ENCODE measurements at places on chromosomes 1 and 21. TPM values are rescaled to one million over a fixed set of nuclear protein-coding genes. Genes with fewer than 3 reads are reported as not detected.
A peak's percentile ranks its signal among the peaks of the same experiment; 100 is the strongest.

The SH2D1B gene
- total RNA-seq, result not detected

The C8A gene
- not detected for total RNA-seq

The RAP1GAP gene
- 23.7 TPM for total RNA-seq

The CATSPERE gene
- not detected for total RNA-seq

The CA6 gene
- not detected for total RNA-seq

The APCS gene
- total RNA-seq, result not detected

The AVPR1B gene
- not detected for total RNA-seq

The PCP4L1 gene
- total RNA-seq, result not detected

DNA sequence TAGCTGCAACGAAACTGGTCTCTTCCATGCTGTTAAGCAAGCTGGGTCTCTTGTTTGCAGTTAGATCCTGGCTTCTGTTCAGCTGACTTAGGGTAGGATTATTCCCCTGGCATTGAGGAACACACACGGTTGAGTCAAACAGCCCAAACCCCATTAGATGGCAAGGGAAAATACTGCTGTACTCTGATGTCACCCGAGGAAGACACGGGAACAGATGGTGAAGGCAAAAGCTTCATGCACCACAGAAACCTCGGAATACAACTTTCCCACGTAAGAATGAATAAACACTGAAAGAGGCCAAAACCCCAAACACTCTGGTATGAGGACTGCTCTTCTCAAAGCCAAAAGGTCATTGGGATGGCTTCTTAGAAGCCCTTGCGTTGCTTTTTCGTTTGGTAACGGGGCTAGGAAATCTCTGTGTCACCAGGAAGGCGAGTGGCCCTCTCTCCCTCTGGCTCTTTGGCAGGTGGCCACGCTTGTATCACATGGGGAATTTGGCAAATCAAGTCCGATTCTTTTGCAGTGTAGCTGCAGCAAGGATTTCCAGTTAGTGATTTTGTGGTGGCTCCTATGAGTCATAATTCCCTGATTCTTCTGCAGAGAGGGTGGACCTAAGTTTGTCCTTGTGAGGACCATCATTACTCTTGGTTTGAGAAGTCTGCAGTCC, 16.7 kb upstream of the LYST start:
- DNase-seq, result peak; percentile 90

GRCh38 chr1:171948511-171948910, 107.2 kb downstream of the DNM3 start:
- peak; percentile 10 for DNase-seq

- DNase-seq, result no peak
Measured at GRCh38 chr1:147502760-147503159, 38.5 kb upstream of the BCL9 start.

DNA sequence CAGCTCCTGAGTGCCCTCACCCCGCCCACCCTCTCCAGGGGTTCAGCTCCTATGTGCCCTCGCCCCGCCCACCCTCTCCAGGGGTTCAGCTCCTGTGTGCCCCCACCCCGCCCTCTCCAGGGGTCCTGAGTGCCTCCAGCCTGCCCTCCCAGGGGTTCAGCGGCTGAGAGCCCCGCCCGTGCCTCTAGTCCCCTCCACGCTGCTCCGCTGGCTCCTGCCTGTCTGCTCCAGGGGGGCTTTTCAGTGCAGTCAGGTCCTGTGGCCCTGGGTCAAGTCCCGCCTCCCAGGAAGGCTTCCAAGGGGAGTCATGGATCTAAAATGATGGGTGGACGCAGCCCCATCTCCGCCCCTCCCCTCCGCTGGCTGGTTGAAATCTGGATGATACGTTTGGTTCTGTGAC, 33.8 kb downstream of the SLX9 start:
- no peak for DNase-seq

DNA sequence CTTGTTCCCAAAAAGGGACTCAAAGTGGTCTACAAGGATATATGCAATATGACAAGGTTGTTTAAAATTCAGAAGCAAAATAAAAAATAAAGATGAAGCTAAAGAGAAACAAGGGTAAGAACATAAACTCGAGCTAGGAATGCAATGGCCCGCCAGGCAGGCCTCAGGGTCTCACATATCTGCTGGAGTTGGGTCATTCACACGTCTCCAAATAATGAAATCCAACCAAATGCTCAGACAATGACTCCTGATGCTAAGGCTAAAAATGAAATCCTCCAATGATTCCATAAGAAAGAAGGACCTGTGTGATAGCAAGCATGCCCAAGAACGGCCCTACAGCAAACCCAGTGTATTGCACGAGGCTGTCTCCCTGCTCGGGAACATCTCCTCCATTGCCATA, 153.3 kb upstream of the ETS2 start:
- no peak for DNase-seq

DNA sequence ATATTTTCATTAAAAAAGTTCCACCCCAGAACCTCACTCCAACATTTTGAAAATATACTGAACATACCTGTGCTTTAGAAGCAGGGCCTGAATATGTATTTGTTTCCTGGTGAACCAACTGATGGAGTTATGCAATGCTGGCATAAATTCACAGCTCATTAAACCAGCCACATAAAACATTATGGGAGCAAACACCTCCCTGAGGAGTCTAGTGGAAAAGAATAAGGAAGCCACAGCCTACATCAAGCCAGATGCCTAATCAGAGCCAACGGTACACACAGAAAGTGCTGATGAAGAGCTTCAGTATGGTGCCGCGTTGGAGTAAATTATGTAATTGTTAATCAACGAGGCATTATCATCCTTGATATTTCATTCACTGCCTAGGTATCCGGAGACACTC, 199.5 kb downstream of the AJAP1 start:
- no peak for DNase-seq

DNA sequence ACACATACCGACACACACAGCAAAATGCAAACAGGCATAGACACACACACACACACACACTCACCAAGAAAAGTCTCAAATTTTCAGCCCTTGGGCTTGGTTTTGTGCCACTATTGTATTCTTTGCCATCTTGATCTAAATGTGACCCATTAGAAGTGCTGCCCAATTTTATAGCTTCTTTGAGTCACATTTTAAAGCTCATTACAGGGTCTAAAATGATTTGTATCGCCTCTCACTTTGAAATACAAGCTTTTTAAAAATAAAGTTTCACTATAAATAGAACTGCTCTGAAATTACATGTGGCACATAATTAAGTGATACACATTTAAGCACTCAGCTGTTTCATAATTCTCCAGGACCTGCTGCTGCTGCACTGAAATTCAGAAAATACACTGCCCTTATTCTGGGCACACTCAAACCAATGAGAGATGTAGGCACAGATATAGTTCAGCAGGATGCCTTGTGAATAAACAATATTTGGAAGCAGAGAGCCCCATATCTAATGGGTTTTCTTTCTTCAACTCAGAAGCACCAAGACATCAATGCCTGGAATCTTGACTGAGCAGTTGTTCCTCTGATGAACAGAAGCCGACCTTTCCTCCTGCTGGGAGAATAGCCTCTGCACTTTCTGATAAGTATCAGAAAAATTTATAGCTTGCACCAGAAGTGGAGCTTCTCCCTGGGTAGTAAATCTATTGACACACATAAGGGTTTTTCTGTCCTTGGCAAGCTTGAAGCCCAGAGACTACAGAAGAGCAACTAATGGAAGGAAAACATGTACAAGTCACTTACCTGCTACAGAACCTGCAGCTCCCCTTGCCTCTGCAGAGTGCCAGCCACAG, 37.0 kb upstream of the PLPPR4 start:
- no peak for DNase-seq

DNA sequence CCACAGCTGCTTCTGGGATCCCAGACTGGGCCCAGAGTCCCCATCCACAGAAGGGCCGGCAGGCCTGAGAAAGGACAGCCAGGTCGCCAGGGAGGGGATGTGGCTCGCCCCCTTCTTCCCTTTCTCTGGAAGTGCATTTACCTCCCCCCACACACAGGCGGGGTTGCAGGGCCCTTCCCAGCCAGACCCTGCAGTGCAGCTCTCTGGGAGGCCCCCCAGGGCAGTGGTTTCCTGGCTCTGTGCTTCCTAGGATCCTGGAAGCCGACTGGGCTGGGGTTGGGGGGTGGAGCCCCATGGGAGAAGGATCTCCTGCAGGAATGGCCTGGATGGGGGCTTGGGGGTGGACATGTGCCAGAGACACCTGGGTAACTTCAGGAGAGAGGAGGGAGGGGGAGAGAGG, 4.2 kb upstream of the COL6A1 start:
- no peak for DNase-seq

DNA sequence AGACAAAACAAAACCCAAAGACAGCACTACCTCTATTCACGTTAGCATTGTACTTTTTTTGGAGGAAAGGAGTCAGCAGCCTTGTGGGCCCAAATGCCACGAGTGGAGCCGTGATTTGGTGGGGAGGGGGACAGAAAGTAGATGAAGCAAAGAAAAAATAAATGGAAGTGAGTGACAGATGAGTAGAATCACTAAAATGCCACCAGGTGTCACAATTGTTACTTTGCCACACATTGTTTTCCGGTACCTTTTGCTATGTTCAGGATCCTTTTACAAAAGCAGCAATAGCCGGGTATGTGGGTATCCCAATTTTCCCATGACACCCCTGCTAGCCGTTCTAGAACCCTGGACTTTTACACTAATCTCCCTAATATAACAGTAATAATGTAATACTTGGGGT, 85.0 kb upstream of the AK4 start:
- no peak for DNase-seq

GRCh38 chr1:214193691-214194090, 87.3 kb upstream of the SMYD2 start:
- no peak for DNase-seq

GRCh38 chr1:205188098-205188497, 23.4 kb downstream of the DSTYK start:
- DNase-seq, result no peak

DNA sequence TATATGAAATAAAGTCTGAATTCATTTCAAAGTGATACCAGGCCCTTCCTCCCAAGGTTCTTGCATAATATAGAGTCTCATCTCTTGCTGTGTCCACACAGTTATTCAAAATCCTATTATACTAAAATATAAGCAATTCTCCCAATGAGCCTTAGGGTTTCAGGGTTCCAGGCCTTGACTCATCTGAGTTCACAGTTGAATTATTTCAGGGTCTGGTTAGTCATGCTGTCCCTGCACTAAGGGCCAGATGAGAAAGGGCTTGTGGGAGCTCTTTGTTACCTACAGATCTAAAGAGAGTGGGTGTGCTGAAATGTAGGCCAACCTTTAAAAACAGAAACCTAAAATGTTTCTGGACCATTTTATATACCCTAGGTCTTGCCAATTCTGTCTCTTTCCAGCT, 337.5 kb upstream of the LRRC7 start:
- DNase-seq, result no peak

DNA sequence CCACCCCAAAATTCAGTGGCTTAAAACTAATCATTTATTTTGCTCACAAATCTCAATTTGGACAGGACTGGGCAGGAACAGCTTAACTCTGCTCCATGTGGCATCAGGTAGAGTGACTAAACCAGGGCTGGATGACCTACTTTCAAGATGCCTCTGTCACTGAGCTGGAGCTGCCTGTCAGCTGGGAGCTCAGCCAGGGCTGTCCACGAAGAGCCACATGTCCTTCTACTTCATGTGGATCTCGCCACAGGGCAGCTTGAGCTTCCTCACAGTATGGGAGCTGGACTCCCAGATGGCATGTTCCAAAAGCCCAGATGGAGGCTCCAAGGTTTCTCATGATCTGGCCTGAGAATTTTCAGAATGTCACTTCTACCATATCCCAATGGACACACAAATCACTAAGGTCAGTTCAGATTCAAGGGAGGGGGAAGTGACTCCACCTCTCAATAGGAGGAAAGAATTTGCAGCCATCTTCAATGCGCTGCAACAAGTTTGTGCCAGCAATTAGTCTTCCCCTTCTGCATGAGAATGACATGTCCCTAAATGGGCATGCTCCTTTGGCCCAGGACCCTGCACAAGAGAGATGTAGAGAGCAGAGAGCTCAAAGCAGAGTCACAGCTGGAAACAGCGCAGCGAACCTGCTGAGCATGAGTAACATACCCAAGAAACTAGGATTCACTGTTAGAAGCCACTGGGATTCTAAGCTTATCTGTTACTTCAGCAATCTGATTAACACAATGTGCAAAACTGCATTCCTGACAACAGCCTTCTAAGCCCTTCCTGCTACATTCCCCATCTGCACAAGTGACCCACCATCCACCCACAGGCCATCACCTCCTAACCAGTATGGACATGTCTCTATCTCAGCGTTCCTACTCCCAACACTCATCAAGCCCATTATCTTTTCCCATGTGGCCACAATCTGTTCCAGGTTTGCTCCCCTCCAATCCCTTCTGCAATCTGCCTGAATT, 17.0 kb downstream of the HLCS start:
- DNase-seq, result no peak

All from Caki2 (cell line).